ENCODE measurements at places on chromosomes 13 and 19.
A peak's percentile ranks its signal among the peaks of the same experiment; 100 is the strongest.

DNA sequence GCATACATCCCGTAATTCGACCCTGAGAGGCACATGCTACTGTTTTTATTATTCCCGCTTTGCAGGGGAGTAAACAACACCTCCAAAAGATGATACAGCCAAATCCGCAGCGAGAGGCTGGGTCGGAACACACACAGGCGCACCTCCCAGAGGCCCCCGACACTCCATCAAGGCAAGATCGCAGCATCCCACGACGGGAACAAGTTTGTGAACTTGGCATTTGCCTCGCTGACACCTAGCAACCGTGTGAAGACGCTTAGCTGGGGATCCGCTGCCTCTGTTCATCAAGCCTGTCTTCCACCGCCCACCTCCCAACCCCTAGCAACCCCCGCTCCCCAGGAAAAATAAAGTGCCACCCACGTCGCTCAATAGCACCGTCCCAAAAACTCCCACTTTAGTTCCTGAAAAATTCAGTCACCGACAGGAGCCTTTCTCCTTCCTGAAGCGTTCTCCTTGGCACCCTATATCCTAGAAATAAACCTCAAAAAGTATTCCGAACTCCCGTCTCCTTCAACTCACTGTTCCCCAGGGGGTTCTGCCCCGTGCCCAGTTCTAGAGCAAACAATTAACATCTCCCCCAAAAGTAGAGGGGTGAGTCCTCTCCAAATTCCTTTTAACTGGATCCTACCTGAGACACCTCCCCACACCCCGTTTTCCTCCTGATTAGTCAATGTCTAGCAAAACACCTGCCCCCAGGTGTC, 1.7 kb downstream of the GNG7 start:
- no peak for DNase-seq

DNA sequence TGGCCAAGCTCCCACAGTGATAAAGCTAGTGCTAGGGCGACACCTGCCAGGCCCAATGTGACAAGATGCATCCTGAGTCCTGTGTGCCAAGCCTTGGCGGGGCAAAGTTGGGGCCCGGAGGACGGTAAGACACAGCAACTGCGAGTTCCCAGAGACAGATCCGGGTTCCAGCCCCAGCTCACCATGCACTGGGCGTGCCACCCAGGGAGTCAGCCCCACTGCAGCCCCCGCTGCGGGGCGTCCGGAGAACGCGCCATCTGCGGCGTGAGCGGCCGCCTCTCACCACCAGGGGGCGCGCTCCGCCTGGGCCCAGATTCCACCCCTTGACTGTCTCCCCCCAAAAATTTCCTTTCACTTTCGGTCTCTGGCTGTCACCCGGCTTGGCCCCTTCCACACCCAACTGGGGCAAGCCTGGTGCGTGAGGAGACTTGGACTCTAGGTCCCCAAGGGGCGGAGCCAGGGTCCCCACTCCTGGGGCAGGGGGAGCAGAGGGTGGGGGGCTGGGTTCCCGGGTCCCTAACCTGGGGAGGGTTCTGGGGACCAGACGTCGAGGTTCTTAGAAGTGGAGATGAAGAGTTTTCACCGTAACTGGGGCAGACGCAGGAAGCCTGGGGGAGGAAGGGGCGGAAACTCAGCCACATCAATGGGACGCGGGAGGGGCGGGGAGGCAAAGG, at the start of gene FLT3LG:
TSS of gene FLT3LG (plus strand) at position 348 of the 674 bp plus-strand sequence. CDS start 425 bp downstream, outside the sequence.
- peak; percentile 89 for DNase-seq

- no peak for DNase-seq
Measured at GRCh38 chr13:36163286-36163685, 32.1 kb upstream of the DCLK1 start.

DNA sequence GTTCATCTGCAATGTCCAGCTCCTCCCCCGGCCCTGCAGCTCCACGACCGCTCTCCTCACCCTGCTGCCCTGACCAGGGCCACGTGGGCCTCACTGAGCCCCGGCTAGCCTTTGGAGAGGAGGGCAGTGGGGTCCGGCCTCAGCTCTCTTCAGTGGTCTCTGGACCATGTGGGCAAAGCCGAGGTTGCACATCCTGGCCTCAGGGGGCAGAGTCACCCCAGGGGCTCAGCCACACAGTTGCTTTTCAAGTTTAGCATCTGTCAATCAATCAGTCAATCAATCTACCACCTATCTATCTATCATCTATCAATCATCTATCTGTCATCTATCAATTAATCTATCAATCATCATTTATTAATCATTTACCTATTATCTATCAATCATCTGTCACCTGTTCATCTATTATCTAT, 3.0 kb upstream of the DIRAS1 start:
- DNase-seq: no peak

Data from activated CD4-positive, alpha-beta T cell treated with anti-CD3 and anti-CD28 coated beads for 4 hours (primary cell).